Heart right ventricle (tissue), 16 donors: ENCODE measurements at places on chromosomes 4 and X.

DNA sequence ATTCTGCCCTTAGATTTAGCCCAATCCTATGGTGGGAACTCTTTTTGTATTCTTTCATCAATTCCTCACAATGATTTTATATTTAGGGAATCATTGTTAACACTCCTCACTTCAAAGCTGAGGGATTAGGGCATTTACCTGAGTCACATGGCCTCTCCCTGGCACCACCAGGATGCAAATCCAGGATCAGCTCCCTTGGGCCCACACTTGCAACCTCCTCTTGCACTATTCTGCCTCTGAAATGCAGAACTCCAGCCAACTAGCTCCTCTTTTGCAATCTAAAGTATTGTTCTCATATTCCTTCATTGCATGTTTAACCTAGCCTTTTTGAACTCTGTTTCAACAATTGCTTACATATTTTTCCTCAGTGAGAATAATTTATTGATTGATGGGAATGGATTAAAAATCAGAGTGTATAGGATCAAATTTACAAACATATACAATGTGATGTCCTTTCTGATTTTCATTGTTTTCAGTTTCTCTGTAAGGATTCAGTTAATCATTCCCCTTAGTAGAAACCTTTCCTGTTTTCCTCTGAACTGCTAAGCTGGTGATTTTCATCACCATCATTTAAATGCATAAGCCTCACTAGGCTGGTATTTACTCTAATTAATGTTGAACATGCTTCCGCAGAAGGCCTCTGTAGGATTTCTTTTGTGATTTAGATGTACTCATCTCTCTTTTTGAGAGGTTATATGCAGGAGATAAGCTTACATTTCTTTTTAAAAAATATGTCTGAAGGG lies 3.3 kb upstream of the RELL1 start:
- DNase-seq, result no peak

DNA sequence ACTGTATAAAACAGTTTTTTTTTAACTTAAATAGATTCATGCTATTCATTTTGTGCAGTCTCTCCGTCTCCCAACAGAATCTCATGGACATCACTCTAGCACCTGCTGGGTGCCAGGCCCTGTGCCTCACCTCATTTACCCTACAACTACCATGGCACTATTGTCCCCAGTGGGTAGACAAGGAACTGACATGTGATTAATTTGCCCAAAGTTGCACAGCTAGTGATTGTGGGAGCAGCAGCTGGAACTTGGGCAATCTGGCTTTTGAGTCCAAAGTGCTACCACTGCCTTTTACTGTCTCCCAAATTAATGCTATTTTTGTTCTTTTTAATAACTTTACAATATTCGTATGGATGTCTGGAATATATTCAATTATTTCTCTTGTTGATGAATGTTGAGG lies 11.2 kb upstream of the PGRMC2 start:
- DNase-seq, result no peak

GRCh38 chrX:119880076-119880475 lies 8.4 kb downstream of the NDUFA1 start:
- DNase-seq, result no peak

DNA sequence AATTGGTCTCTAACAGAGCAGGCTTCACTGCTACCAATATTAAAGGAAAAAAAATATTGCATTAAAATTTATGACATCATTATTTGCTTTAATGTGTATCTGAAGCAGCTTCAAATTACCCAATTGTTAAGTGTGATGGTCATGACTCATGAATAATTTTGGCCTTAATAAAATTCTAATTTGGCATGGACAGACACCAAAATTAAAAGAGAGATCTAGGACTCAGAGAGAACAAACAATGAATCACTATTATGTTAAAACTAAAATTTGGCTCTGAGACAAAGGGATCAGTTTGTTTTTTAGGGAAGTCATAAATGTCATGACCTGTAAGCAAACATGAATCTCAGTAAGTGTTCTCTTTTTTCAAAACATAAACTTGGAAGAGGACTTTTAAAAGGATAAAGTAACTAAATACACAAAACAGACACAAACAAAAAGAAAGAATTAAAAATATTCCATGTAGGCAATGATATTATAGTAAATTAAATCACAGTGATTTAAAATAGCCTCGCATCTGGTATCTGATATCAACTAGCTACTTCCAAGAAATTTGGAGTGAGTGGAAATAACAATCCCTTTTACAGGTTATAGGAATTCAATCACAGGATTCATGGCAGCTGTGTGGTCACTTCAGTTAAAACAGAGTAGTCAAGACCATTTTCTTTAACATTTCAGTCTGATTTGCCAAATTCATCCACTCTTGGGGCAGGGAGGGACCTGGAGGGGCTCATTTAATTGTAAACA lies 11.6 kb downstream of the VEGFC start:
- DNase-seq, result no peak

- no peak for DNase-seq
These were observed 26.8 kb downstream of the PPP2R2C start for GRCh38 chr4:6445403-6446129.

- DNase-seq, result no peak
These were observed 41.9 kb upstream of the PDHA2 start for GRCh38 chr4:95798003-95798402.

- no peak for DNase-seq
These were observed 129.2 kb upstream of the PAK3 start for GRCh38 chrX:110966839-110967238.

GRCh38 chr4:168584321-168584771 lies 87.5 kb downstream of the PALLD start:
- DNase-seq, result no peak

DNA sequence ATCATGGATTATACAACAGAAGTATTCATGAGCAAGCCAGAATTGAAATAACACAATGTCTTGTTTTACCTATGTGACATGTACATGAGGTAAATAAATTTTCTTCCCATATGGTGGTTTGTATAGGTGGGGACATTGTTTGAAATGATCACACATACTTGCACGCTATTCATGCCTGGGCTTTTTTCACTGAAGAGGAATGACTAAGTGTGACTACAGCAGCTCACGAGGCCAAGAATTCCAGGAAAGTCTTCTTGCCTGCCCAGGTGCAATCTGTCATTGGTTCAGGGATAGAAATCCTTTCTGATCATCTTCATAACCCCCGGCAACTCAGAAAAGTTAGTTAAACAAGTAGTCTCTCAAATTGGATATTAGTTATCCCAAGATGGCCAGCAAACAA lies 36.3 kb upstream of the AREG start:
- DNase-seq, result no peak

GRCh38 chrX:103124284-103124683 lies 31.3 kb upstream of the NXF3 start:
- DNase-seq, result no peak

DNA sequence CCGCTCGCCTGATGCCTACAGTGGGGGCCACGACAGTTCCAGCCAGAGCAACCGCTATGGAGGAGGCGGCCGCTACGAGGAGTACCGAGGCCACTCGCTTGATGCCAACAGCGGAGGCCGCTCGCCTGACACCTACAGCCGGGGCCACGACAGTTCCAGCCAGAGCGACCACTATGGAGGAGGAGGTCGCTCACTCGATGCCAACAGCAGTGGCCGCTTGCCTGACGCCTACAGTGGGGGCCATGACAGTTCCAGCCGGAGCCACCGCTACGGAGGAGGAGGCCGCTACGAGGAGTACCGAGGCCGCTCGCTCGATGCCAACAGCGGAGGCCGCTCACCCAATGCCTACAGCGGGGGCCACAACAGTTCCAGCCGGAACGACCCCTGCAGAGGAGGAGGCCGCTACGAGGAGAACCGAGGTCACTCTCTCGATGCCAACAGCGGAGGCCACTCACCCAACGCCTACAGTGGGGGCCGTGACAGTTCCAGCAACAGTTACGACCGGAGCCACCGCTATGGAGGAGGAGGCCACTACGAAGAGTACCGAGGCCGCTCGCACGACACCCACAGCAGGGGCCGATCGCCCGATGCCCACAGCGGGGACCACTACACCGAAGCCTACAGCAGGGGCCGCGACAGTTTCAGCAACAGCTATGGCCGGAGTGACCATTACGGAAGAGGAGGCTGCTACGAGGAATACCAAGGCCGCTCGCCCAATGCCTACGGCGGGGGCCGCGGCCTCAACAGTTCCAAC lies 2.5 kb downstream of the RBMXL3 start:
- no peak for DNase-seq

DNA sequence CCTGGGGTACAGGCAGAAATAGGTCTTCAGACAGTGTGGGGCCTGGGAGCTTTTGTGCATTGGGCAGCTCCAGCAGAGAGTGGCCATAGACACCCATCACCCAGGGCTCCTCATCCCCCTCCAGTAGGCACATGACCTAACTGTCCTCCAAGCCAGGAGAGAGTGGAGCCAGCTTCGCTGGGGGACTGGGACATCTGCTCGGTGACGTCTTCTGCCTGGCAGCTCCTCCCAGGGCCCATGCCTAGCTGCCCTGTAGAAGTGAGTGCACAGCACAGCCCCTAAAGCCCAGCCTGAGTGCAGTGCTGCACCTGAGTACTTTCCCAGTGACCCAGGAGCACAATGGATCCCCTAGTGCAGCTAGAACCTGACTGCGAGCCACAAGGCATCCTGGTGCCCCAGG lies 279.7 kb upstream of the SLC7A11 start:
- DNase-seq, result no peak

GRCh38 chrX:1034717-1035116 lies 177.7 kb downstream of the CRLF2 start:
- DNase-seq, result no peak

GRCh38 chrX:21800344-21800770 lies 39.1 kb upstream of the MBTPS2 start:
- no peak for DNase-seq

DNA sequence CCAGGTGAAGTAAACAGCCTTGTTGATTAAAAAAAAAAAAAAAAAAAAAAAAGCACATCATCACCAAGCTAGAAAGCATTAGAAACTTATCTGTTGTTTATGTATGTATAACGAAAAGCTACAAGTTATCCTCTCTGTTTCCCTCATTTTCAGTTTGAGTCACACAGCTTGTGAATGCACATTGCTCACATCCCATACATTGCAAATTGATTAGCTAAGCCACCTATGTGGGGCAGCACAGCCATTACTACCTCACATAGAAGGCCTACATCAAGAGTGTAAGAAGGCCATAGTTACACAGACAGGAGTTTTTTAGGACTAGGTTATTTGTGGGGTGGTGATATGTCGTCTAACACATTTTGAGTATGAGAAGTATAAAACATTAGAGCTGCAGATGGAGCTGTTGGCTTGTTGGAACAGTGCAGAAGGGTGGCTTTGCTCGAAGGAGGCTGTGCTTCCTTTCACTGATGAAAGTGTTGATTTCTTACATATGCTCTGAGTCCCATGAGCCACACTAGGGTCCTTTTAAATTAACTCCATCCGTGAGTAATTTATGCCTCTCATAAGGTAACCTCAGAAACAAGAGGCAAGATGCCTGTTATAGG lies 431.6 kb downstream of the GABRG1 start:
- DNase-seq, result no peak

GRCh38 chrX:35800474-35800873 lies 2.3 kb downstream of the MAGEB16 start:
- no peak for DNase-seq

GRCh38 chrX:37638047-37638446 lies 47.5 kb upstream of the XK start:
- no peak for DNase-seq

GRCh38 chr4:147707892-147708672 lies 23.8 kb upstream of the ARHGAP10 start:
- DNase-seq, result no peak

DNA sequence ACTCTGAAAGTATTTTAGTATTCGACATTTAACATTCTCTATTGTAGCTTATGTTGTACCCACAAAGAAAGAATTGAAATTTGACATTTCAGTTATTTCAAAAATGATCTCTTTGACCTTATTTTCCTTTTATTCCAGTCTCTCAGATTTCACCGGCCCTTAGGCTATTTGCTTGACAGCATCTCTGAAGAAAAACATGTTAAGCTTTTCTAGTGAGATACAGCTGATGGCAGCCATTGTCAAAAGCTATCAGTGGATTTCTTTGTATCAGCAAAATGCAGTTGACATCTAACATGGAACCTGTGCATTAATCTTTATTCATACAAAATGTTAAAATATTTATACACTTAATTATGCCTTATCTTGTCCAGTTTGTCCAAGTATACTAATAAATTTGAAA lies 16.7 kb downstream of the ZAR1 start:
- no peak for DNase-seq

DNA sequence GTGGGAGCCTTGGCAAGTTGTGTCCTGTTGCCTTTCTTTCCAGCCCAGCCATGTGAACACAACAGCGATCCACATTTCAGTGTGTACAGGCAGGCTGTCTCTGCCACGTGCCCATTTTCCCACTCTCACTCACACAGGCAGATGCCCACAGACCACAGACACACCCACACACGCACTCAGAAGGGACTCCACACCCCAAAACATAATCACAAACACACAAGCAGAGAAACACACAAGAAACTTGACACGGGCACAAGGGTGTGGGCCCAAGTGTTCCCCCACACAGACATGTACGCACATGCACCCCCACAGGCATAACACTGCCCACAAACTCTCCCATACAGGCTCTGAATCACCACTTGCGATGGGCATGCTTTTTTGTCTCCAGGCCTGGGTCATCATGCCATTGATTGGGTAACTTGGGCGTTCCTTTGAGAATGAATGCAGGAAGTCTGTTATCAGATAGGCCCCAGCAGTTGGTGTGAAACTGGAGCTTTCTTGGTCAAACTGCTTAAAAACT lies 84.3 kb downstream of the NBDY start:
- DNase-seq, result no peak

DNA sequence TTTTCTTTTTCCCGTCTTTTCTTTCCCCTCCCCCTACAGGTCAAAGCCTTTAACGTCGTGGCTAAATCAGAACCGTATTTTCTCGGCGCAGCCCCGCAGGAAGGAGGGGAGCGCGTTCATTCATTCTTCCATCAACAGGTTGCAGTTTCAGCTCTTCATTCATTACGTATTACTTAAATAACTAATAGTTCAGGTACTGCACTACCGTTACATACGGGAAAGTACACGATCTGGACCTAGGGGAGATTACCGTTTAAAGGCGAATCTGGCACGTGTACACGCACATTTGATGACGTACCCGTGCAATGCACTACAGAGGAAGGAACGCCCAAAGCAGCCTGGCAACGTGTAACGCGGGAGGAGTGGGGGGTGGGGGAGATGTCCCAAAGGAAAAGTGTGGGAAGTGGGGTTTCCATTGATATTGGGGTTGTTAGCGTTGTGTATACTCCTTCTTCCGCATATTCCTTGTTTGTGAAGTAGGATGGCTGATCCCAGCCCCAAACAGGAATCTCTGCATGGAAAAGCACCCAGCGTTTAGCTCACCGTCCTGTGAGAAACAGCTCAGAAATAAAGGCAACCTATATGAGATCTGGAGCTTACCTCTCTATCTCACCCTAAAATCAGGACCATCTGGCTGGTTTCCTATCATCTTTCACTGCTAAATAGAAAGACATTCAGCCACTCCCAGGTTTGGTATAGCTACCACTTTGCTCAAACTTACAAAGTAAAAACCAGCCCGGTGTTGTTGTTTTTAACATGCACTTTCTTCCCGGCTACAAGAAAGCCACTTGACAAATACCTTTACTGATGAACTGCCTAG lies 585 bp upstream of the SEC24D start:
- DNase-seq, result peak; percentile 37
